ENCODE measurements at places on chromosomes 2 and 18. TPM values are rescaled to one million over a fixed set of nuclear protein-coding genes. Genes with fewer than 3 reads are reported as not detected.

GRCh38 chr2:38417745-38418689, 40.9 kb upstream of the ATL2 start:
- DNase-seq: no peak

DNA sequence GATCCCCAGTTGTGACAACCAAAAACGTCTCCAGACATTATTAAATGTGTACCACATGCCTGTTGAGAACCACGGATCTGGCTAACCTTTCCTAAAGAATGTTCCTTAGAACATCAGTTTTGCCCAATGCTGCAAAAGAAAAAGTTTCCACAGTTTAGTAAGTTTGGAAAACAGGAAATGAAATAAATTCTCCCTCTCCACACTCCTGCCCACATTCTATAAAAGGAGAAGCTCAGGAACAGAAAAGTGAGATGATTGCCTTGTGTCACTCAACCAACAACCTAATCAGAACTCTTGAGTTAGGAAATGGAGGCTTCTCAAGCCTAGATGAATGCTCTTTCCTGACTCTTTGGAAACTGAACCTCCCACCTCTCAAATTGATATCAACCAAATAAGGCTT, 56.1 kb upstream of the NFE2L2 start:
- no peak for DNase-seq

DNA sequence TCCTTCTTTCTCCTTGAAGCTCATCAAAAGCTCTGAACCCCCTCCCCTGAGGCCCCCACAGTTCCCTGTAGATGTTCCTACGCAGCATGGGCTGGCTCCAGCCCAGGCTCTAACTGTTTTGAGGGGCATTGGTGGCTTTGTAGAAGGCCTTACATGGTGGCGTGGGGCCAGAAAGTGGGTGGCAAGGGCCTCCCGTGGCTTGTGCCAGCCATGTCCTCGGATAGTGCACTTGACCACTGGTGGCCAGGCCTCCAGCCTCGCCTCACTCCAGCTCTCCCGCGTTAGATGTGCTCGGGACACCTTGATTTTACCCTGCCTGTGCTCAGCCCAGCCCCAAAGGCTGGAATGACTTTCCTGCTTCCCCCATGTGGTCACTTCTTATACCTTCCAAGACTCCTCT, 92.9 kb downstream of the TWIST2 start:
- no peak for DNase-seq

DNA sequence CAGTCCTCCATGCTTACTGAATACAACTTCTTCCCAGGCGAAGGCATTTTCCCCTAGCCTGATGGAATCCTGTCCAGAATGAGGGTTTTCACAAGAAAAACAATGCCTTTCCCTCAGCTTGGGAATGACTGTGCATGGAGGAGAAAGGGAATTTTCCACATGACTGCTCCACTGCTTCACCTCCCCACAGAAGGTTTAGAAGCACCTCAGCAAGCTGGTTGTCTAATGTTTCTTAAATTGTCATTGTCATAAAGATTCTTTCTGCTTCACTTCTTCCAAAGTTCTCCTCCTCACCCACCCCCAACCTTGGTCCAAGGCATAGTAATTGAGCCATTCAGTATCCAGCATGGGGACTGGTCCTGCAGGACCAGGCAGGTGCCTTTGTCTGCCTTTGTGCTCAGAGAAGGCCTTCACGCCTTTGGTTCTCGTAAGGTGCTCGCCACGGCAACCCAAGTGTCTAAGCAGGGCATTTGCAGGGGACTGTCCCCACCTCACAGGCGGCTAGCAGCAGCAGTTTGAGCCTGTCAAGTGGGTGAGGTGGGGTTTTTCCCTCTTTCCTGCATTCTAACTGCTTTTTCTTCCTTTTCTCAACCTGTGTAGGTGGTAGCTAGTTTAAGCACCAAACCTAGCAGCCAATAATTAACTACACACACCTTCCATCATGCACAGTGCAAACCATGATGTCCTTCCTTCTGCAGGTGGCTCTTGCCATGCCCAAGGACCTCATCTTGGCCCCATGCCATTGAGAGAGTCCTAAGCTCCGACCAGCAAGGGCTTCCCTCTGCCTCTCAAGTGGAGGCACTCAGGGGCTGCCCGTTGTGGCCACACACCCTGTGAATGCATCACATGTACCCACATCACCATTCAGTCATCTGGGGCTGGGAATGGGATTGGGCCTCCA, 65.7 kb upstream of the BCL2L11 start:
- no peak for DNase-seq

DNA sequence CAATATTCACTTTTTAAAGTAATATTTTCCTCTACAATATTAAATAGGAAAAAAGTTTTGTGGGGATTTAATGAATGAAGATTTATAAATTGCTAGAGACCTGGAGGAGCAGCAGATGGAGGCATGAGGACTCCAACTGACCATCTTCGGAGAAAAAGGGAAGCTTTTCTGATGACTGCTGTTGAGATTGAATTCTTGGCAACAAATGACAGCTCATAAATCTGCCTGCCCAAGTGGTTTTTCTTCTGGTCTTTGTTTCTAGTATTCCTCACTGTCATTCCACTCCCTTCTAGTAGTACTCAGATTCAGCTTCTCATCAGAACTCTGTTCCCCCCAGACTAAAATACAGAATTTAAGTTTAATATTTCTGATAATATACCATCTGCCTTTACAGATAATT, 157.0 kb downstream of the EML6 start:
- DNase-seq: no peak

DNA sequence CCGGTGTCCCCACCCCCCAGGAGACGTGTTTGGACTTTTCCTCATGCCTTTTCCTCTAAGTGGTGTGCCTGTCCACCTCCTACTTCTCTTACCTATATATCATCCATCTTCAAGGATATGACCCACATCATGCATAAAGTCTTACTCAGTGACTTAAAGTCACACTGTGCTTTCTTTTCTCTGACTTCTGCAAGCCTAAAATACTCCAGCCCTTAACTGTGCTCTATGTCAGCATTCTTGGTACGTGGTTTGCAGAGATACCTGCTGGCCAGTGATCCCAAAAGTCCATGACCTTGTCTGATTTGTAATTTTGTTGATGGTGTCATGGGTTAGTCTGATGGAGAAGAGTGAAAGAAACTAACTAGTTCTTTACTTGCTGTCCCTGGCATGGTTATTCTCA, 393.6 kb upstream of the NRP2 start:
- no peak for DNase-seq

GRCh38 chr2:153291718-153292117, 186.8 kb downstream of the RPRM start:
- DNase-seq: no peak

Gene SULT1C2
- total RNA-seq: not detected

GRCh38 chr2:15169326-15170069, 391.6 kb downstream of the NBAS start:
- DNase-seq: no peak

DNA sequence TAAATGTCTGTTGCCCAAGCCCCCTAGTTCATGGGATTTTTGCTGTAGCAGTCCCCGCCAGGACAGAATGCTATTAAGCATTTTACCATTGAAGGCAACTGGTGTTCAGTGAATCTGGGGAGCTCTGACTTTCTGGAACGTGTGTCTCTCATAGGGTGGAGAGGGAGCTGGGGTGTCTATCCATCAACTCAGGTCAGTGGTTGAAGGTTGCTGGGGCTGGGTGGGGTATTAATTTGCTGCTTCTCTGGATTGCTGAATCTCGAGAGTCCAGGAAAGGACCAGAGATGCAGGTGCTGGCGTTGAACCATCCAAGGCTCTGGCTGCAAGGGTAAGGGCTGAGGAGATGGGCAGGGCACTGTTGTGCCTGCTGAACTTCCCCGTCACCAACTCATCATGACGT, 66.8 kb upstream of the NCK2 start:
- no peak for DNase-seq

Gene SKA1
- total RNA-seq: 0.27 TPM

Gene ZSCAN30
- 20.8 TPM for total RNA-seq

DNA sequence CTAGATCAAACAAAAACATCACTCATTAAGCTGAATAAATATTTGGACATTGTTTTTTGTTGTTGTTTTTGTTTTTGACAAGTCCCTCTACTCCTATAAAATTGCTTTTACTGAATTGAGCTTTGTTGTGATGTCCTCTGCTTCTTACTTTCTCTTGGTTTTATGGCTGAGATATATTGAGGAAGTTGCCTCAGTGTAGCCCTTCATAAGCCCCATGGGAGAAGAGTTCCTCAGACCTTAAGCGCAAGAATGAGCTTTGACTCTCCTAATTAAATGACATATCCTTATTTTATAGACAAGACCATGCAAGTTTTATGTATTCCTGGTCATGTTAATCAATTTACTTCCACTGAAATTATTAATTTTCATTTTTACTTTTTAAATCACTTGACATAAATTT, 54.9 kb downstream of the CERKL start:
- no peak for DNase-seq

GRCh38 chr2:127610561-127610960, 35.4 kb upstream of the GPR17 start:
- no peak for DNase-seq

GRCh38 chr2:233059547-233059796, 670 bp upstream of the INPP5D start:
- DNase-seq: no peak

Gene SH3RF3
- total RNA-seq: 11.5 TPM

Gene ECEL1
- not detected for total RNA-seq

DNA sequence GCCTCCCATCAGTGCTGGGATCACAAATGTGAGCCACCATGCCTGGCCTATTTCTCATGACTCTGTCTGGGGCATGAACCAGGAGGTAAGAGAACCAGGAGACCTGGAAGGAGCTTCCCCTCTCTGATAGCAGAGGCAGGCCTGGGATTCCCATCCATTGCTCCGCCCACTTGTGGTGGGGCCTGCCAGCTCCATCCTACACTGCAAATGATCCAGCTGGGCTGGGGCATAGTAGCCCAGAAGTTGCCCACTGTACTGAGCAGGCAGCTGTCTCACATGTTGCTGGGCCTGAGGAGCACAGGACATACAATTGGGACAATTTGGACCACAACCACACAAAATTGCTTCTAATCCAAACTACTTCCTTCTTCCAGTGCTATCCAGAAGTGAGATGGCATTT, 91.0 kb downstream of the MARCHF4 start:
- no peak for DNase-seq

Gene FSHR
- total RNA-seq: not detected

DNA sequence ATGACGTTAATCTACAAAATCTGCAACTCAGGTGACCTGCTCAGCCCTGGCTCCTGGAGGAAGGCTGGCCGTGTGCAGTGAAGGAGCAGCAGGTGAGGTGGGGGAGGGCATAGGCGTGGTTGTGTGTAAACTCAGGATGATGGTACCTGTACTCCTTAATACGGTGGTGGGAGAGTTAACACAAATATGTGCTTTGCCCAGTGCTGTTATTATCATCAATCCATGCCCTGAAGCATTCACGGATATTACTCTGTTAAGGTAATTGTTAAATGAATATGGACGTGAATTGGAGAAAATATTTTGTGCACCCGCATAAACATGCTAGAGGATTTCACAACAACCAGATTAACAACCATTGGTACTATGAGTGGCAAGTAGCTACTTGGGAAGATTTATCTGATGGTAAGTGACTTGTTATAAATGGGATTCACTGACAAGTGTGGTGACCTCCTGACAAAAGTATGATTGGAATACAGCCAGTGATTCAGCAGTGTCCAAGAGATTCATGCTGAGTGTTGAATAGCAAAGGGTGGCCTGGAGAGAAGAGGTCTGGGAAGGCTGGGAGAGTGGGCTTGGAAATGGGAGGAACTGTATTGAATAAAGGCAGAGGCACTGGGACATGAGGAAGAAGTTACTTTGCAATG, 194.1 kb downstream of the TPGS2 start:
- no peak for DNase-seq

Gene RAMP1
- total RNA-seq: 0.59 TPM

Gene SCN7A
- total RNA-seq: 0.05 TPM

GRCh38 chr2:120432976-120433815, 87.3 kb downstream of the INHBB start:
- DNase-seq: no peak

Gene NAT8
- total RNA-seq: not detected

Data from naive thymus-derived CD4-positive, alpha-beta T cell (primary cell).